ENCODE measurements at places on chromosomes 4 and X.
A peak's percentile ranks its signal among the peaks of the same experiment; 100 is the strongest.

DNA sequence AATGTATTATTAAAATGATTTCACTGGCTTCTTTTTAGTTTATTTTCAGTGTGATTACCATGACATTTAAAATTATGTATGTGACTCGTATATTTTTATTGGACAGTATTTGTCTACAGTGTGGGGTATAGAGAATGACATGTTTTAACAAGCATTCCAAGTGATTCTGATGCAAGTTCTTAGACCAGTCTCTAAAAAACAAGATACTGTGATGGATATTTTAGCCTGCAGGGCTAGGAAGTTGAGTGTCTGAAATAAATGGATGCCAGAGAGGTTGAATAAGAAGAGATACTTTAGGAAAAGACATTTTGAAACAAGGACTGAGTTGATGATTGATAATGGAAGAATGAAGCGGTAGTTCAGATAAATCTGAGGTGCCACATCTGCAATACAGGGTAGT, 3.5 kb upstream of the MAD2L1 start:
- no peak for DNase-seq

DNA sequence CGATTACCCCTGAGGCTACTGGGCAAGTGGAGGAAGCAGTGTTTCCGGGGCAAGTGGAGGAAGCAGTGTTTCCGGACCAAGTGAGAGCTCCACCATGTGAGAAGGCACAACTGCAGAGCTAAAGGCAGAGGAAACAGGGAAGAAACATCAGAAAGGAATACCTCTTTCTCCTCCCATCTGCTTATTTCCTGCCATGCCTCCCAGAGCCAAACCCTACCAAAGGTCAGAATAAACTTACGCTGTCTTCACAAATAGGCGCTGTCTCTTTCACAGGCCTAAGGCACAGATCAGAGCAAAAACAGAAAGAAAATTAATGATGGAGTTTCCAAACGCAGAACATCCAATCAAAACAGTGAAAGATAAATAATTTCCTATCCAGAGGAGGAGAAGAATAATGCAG, 153.0 kb downstream of the ATOH1 start:
- DNase-seq, result no peak

DNA sequence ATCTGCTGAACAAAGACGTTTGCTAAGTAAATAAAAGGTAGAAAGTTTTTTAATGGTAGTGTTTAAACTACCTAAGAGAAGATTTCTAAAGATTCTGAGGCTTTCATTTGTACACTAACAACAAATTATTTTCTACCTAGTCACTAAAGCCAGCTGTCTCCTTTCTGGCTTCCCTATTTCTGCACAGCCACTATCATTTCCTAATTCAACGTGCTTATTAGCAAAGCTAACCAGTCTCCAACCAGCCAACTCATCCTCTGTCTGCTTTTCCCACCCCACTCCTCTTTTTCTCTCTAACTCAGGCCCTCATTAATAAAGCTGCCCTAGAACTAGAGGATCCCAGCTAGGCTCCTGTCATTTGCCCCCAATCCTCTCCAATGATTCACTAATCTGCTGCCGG, 118.2 kb downstream of the ZNF827 start:
- no peak for DNase-seq

DNA sequence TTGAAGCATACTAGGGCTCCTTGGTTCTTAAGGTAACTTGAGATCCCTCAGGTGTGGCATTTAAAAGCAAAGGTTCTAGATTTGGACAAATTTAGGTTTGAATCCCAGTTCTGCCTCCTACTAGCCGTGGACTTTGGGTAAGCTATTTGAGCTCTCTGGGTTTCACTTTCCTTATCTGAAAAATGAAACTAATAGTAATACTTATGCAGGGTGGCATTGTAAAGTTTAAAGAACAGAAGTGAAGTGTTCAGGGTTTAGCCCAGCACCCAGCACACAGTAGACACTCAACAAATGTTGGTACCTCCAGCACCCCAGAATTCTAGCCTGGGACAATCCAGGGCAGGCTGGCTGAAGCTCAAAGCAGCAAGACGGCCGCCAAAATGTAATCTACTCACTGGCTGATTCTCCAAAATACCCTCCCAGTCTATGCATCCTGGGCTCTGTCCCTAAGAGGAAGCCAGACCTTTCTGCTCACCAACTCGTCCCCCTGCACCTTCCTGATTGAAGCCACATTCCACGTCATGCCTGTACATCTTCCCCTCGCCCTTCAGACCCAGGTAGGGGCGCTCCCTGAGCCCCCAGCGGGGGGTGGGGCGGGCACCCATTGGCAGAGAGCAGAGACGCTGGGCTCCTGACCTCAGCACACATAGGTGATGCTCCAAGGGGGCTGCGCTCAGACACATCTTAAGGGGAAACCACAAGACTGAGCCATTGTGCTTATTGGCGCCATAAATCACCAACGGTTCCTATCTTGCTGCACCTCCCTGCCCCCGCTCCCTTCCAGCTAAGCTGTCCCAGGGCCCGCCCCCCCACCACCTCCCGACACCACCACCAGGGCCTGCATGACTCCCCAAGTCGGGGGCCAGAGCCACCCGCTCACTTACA, 160.6 kb downstream of the BCOR start:
- DNase-seq, result no peak

DNA sequence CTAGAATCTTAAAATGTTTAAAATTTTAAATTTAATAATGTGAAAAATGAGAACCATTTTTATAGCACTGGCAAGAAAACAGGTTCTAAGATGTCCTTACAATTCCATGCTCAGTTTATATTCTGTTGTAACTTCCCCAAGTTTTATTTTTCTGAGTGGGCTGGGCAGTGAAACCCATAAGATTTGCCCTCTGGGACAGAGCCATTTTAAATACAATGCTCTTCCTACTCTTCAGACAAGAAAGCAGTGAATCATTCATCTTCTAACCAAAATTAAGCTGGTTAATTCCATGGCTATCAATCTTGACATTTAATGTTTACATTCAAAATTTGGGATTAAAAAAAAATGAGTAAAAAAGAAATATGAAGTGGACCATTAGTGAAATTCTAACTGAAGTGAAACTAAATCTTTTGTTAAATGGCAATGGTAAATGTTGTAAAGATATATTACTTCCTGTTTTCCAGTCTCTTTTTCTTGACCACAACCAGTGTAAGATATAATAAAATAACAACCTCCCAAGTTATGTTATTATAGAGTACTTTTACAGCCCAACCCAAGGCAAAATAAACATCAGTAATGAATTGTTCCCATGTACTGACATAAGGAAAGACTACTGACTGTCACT, 37.2 kb upstream of the PTPN13 start:
- no peak for DNase-seq

DNA sequence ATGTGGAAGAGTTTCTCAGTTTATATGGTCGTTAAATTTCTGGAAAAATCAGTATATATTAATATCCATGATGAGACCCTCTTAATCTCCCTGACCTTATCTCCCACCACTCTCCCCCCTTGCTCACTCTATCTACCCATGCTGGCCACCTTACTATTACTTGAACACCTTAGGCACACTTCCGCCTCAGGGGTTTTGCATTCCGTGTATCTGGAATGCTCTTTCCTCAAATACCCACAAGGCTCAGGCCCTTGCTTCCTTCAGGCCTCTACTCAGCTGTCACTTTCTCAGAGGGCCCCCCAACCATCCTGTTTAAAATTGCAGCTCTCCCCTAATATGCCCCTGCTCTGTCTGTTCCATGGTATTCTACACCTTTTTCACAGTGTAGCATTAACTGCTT, 1.9 kb downstream of the KANTR start:
- DNase-seq, result no peak

GRCh38 chr4:109998867-109999584, 86.3 kb downstream of the EGF start:
- peak; percentile 4 for DNase-seq

- no peak for DNase-seq
Observed at GRCh38 chrX:44314259-44314734, 29.2 kb downstream of the EFHC2 start.

DNA sequence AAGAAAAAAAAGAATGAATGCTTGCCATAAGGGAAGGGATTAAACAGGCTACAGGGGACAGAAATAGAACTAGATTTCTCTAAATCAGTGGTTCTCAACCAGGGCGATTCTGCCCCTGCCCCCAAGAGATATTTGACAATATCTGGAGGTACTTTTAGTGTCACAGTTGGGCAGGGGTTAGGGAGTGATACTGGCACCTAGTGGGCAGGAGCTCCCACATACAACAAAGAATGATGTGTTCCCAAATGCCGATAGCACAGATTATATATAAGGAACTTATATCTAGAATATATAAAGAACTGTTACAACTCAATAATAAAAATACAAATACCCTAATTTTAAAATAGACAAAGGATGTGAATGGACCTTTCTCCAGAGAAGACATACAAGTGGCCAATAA, 14.7 kb downstream of the S100G start:
- DNase-seq, result no peak

GRCh38 chrX:135416546-135416945, 5.2 kb upstream of the SMIM10L2A start:
- DNase-seq, result no peak

GRCh38 chrX:38278682-38279081, 48.6 kb downstream of the RPGR start:
- DNase-seq, result no peak

DNA sequence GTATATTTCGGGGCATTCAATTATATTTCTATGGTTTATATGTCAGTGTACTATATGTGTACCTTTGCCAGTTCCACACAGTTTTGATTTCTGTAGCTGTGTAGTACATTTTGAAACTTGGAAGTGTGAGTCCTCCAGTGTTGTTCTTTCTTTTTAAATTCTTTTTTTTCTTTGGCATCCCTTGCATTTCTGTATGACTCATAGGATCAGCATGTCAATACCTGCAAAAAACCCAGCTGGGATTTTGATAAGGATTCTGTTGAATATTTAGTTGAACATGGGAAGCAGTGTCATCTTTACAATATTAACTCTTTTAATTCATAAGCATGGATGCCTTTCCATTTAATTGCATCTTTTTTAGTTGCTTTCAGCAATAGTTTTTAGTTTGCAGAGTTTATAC, 100.0 kb downstream of the SH3BGRL start:
- DNase-seq, result no peak

GRCh38 chr4:81052119-81053068, 21.9 kb downstream of the BMP3 start:
- no peak for DNase-seq

- DNase-seq, result peak; percentile 16
Observed at GRCh38 chr4:25030277-25031076, at the start of gene LGI2. TSS of gene LGI2 (minus strand) at chr4:25030946. CDS start at chr4:25030693, 253 bp downstream.

DNA sequence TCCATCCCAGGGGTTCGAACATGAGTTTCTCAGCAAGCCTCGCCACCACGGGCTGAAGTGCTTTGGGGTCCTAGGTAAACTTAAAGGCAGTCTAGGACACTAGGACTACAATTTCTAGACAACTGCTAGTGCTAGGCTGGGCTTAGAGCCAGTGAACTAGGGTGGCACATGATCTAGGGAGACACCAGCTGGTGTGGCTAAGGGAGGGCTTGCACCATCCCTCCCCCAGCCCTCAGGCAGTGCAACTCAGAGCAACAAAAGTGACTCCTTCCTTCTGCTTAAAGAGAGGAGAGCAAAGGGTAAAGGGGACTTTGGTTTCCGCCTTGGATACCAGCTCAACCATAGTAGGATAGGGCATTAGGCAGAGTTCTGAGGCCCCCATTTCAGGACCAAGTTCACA, 162.5 kb upstream of the AFF2 start:
- DNase-seq, result no peak

DNA sequence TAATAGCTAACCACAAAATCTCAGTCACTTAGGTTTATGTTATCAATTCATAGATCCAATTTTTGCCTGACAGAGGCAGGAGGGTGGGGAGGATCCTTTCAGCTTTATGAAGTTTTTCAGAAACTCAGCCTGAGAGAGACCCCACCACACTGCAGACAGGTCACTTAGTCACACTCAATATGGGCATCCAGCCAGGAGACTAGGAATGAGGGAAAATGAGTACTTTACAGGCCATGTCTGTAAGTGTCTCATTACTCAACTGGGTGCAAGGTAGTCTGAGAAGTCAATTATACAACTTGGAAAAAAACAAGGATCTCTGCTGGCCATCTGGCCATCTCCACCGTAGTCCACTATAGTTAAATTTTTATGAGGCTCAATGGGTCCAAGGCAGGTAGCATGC, 365.9 kb downstream of the INPP4B start:
- no peak for DNase-seq
